Calu3 (cell line): ENCODE measurements at places on chromosomes 5 and 9. TPM values are rescaled to one million over a fixed set of nuclear protein-coding genes. Genes with fewer than 3 reads are reported as not detected.

Gene CSF1R
- not detected in 2 replicates for total RNA-seq

Gene ARID3C
- not detected in 2 replicates for total RNA-seq

Gene SLC1A1
- 71.6 and 81.4 TPM in 2 replicates for total RNA-seq

Gene AGXT2
- not detected in 2 replicates for total RNA-seq

- no peak overlapping the region for H3K4me3 ChIP-seq
- no peak for DNase-seq
- no peaks in the 10 kb centered on the region for H3K4me1 ChIP-seq
- H3K27me3 ChIP-seq, result peaks cover 22% of the 10 kb centered on the region
These were observed 110.8 kb downstream of the PSAT1 start for GRCh38 chr9:78407636-78408312.

- H3K27me3 ChIP-seq, result peaks cover 55% of the 10 kb centered on the region
- H3K27ac ChIP-seq, result no peak overlapping the region
- H3K4me1 ChIP-seq, result no peaks in the 10 kb centered on the region
- DNase-seq, result no peak
- H3K36me3 ChIP-seq, result no peaks in the 10 kb centered on the region
These were observed 179.6 kb upstream of the GLRA1 start for GRCh38 chr5:152104211-152104610.

GRCh38 chr9:18819418-18819817 lies 213.6 kb downstream of the SAXO1 start:
- H3K27ac ChIP-seq, result no peak overlapping the region
- H3K4me1 ChIP-seq, result no peaks in the 10 kb centered on the region
- H3K4me3 ChIP-seq, result no peak overlapping the region
- no peaks in the 10 kb centered on the region for H3K36me3 ChIP-seq
